ENCODE measurements at places on chromosomes 2 and 18. TPM values are rescaled to one million over a fixed set of nuclear protein-coding genes. Genes with fewer than 3 reads are reported as not detected.

C1QL2 gene
- not detected for total RNA-seq

COPS9 gene
- total RNA-seq: 176 TPM

GPBAR1 gene
- 19.7 TPM for total RNA-seq

LAMA1 gene
- total RNA-seq: 1.3 TPM

STARD6 gene
- total RNA-seq: not detected

STPG4 gene
- total RNA-seq: not detected
